ENCODE measurements at places on chromosomes 16 and 17.

GRCh38 chr16:4846503-4846900 is 586 bp downstream of the GLYR1 start:
- DNase-seq: no peak

- no peak for DNase-seq
Observed at GRCh38 chr17:69048634-69049033, 12.1 kb downstream of the ABCA9 start.

DNA sequence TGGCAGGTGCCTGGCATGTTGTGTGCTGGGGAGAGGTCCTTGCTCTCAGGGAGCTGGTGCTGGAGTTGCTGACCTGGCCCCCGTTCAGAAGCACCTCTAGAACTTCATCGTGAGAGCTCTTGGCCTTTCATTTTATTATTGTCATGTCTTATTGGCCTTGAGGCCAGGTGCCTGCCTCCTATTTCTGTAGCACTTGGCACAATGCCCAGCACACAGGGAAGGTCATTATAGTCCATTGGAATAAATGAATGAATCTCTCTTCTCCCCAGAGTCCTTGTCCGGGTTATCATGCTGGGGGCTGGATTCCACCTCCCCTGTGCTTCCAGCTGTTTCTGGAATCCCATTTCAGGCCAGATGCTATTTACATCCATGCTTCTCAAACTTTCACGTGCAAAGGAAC is 169.2 kb downstream of the HAPSTR1 start:
- DNase-seq: no peak

GRCh38 chr17:28276011-28276410 is 43.0 kb upstream of the TMEM97 start:
- no peak for DNase-seq

DNA sequence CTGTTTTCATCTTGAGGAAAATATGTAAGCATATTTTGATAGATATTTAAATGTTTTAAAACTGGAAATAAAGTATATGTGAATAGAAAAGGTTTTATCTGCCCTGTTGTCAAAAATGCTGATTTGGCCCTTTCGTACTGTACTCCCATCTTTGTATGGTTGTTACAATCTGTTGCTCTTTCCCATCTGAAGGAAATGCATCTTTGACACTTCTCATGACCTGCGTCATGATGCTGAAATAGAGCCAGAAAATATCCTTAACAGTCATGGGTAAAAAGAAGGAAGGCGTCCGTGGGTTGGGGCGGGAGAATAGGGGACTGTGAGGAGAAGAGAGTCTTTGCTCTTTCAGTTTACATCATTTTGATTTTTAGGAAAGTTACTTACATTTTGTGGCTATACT is 327.7 kb downstream of the BCAS3 start:
- DNase-seq: no peak

DNA sequence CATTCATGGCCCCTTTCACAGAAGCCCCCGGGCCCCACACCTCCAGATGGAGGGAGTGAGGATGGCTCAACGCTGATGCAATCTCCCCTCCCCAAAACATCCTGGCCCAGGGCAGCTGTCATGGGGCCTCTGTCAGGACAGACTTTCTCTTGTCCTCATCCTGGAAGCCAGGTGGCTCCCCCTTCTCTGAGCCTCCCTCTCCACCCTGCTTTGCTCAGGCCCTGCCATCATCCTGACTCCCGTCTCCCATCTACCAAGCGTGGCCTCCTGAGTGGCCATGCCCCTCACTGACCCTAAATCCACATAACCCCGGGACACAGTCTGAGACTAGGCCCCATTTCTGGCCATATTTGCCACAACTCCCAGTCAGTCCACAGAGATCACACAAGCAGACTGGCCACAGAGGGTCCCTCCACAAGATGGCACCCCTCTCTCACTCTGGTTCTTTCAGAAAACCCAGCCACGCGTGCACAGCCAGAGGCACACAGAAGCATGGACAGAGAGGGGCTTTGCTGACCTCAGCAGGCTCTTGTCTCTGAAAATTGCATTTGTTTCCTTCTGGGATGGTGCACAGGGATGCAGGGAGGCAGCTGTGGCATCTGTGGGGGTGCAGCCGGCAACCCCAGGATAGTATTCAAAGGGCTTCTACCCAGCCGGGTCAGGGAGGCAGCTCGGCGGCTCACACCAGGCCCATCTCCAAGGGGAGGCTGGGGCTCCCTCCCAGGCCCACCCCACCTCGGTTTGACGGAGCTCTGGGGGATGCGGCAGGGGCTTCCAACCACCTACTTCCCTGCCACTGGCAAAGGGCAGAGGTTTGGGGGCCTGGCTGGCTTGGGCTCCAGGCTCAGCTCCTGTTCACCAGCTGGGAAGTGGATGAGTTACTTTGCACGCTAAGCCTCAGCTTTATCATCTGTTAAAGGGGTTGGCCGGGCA is 16.9 kb downstream of the DOC2B start:
- no peak for DNase-seq

DNA sequence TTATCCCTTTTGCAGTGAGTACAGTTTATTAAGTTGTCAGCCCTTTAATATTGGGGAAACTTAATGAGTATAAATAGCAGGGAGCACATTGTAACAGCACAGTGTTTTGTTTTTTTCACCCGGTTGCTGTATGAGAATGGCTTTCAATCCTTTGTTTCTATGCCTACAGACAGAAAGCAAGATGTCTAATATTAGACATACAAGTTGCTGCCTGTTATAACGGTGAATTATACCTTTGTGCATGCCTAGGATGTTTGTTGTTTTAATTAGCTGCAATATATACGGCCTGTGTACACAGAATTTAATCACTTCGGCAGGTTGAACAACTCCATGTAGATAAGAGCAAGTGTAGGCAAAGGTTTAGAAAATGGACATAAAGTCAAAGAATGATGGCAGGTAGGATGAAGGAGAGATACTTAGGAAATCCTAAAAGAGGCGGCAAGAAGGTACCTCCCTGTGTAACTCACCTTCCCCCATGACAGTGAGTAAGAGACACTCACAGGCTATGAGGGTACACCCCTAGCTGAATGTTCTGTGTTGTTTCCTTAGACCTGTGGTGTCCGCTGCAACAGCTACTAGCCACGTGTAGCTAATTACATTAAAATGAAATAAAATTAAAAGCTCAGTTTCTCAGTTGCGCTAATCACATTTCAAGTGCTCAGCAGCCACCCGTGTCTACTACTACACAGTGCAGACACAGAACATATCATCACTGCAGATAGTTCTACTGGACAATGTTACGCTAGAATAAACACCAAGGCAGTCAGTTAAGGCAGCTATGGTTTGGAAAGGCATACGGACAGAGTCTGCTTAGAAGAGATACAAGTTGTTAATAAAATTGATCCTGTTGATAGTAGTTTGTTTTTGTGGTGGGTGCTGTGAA is 10.9 kb downstream of the SLC7A6OS start:
- DNase-seq: no peak

DNA sequence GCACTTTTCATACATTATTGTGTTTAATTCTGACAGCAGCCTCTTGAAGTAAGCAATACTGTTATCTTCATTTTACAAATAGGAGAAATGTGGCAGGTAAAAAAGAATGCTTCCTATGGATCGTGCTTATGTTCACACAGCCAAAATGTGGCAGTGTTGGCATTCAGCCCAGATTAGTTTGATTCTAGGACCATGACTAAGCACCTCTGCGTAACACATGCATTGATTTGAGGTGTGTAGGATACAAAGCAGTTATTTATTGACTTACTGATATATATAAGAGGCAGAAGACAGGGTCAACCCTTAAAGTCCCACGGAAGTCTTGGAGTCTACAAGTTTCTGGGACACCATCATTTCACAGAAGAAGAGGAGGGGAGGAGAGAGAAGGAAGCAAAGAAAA is 1144.4 kb upstream of the GOT2 start:
- DNase-seq: no peak

GRCh38 chr17:49680314-49680713 is 2.4 kb upstream of the SPOP start:
- DNase-seq: no peak

DNA sequence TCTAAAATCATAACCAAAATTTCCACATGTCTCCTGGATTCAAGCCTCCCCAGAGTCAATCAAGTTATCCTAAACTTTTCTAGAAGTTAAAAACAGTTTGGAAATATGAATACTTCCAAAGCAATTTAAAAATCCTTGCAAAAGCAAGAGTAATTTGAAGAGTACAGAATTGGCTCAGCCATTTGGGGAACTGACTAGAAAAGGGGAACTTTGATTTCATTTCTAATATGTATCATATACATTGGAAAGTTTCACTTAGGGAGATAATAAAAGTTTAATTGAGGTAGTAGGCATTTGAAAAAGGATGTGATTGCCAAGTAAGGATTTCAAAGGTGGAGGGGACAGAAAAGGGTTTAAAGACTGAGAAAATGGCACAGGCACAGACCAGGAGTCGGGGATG is 9.0 kb upstream of the SLFN12L start:
- DNase-seq: no peak

GRCh38 chr17:71084219-71084618 is 914.9 kb downstream of the KCNJ2 start:
- DNase-seq: no peak

DNA sequence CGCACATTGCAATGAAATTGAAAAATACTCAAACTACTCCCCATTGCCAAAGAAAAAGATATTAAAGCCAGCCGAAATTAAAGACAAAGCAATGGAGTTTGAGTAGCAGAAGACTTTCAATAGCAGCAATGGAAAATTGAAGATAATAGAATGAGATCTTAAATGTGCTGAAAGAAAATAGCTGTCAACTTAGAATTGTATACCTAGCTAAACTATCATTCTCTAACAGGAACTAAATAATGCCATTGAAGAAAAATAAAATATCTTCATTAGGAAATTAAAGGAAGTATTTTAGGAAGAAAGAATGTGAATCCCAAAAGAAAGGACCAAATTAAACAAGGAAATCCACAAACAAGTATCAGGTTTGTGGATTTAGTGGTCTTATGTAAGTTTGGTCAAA is 165.6 kb downstream of the USP31 start:
- no peak for DNase-seq

DNA sequence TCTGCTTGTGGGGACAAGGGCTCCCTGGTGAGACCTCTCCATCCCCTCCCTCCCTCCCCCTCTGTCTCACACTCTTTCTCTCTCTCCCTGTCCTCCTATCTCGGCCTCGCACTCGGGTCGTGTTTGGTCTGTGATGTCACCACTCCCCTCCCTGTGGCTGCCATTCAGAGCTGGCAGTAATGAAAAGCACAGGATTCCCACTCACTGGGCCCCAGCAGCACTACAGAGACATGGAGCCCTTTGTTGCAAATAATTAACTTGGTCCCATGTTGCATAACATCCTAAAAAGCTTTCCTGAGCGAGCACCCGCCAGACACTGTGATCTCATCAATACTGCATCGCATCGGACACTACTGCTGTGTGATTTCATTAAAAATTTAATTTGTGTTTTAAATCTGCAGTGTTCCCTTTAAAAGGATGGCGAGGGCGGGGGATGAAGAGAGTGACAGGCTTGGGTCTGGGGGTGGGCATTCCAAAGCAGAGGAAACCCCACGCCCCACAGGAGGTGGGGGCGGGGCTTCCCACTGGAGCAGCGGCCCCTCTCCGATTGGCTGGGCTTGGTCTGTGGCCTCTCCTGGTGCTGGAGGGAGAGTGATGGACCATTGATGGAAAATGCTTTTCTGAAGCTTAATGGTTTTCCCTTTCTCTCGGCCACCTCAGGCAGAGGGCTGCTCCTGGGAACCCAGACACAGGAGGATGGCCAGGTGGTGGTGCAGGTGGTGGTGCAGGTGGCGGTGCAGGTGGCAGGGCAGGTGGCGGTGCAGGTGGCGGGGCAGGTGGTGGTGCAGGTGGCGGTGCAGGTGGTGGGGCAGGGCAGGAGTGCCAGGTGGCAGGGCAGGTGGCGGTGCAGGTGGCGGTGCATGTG is 15.3 kb upstream of the NPTX1 start:
- no peak for DNase-seq

DNA sequence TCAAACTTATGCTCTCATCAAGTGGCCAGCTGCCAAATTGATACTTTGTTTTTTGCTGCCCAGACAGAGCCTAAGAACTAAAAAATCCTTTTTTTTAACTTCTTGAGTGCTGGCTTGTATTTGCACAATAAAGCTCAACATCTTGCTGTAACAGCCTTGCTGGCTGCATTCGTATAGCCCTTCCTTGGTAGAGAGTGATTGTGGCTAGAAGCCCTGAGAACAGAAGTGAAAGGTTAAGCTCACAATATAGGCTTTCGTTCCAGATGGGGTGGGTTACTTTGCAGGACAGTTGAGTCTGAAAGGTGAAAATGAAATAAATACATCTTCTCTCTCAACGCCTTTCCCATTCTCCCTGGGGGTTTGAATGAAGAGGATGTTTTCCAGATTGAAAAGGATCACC is 278.8 kb downstream of the HS3ST3B1 start:
- DNase-seq: no peak

GRCh38 chr17:50527949-50528474 is 4.5 kb upstream of the EPN3 start:
- DNase-seq: no peak

DNA sequence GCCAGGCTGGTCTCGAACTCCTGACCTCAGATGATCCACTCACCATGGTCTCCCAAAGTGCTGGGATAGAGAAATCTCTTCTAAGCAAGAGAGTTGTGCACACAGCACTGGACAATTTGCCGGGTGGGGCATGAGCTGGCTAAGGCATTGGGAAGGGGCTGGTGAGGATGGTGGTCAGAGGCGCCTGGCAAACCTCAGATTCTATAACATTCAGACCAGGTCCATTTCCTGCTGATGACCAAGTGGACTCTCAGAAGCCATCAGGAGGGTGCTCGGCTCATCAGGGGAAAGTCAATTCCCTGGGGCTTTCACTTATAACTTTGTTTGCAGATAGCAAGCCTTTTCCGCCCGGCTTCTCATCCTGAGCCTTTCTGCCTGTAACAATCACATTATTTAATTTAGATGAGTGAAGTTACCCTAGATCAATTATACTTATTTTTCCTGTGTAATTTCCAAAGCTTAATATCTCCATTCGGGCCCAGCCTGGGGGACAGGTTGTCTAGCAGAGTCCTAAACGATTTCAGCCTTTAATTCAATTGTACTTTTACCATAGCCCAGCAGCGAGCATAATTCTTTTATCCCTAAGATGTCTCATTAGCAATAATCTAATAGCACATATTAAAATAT is 15.0 kb upstream of the SLC6A2 start:
- no peak for DNase-seq

DNA sequence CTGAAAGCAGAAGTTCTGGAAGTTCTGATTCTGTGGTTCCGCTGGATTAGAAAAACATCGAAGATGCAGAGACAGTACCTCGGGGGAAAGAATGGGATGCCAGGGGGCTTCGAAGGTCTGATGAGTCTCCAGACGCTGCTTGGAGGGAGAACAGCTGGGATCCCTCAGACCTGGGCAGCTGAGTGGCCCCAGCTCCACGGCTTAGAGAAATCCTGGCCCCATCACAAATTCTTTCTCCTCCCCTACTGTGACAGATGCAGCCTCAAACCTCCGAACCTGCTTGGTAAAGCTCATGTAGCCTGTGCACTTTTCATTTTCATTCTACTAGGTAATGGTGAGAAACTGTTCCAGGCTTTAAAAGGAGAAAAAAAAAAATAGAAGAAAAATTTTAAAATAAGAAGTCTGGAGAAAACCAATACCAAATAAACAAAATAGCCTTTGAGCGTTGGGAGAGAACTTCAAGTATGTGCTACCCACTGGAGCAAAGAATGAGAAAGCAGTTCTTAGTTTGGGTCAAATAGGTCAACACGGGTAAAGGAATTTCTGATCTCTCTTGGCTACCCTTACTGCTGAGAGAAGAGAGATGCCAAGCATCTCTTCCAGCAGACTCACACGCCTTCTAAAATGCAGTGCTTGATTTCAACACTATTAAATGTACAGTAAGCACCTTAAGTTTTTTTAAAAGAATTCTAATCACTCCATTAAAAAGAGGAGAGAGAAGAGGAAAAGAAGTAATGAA is 19.9 kb downstream of the MAF start:
- no peak for DNase-seq

All from central memory CD8-positive, alpha-beta T cell (primary cell).